ENCODE measurements at places on chromosomes 3 and 15. TPM values are rescaled to one million over a fixed set of nuclear protein-coding genes. Genes with fewer than 3 reads are reported as not detected.

The CATSPER2 gene
- 5.2 TPM for polyA plus RNA-seq

The ANKRD63 gene
- 0.32 TPM for polyA plus RNA-seq

The ROPN1B gene
- 0.76 TPM for polyA plus RNA-seq

The NSUN3 gene
- polyA plus RNA-seq, result 14.8 TPM

DNA sequence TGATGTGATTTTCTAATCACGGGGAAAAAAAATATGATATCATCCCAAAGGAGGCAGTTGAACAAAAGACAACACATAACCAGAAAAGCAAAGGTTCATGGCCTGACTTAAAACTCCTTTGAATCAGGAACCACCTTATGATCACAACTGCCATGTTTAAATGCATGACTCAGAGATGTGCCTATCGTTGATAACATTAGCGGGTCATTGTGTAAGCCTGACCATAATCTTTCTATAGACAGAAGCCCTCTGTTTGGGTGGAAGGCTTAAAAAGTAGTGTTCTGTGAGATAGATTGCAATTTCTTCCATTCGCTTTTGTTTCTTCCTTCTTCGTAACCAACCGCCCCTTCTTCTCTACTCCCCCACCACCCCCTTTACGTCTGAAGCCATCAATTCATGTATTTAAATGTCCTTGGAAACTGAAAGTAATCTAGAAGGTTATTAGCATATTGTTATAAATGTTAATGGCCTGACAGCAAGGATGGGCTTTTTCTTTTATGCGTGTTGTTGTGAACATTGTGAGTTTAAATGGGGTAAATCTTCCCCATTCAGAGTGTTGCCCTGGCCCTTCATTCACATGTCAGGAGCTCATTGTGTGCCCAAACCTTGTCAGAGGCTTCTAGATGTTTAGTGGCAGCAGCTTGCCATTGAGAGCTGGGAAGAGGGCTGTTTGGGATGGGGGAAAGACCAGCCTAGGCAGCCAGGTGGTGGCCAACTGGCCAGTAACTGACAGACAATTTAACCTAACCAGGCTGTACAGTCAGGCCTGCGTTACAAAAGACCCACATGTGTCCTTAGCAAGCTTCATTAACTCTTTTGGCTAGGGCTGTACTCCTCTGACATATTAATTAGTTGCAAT lies 64.5 kb downstream of the EPHA3 start:
- no peak for DNase-seq

DNA sequence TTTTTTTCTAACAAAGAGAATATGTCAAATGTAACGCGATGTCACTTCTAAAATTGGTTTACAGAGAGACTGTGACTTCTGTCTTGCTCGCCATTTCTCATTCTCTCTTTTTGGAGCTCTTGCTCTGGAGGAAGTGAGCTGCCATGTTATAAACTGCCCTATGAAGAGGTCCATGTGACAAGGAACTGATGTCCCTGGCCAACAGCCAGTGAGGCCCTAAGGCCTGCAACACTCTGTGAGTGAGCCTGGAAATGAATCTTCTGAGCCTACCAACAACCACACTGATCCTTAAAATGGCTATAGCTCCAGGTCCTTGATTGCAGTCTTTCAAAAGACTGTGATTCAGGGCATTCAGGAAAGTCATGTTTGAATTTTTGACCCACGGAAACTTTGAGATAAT lies 49.9 kb downstream of the NMD3 start:
- no peak for DNase-seq

GRCh38 chr3:60081381-60082095 lies 1031.7 kb upstream of the CFAP20DC start:
- DNase-seq, result no peak

- DNase-seq, result no peak
These were observed 94.6 kb downstream of the THRB start for GRCh38 chr3:24400015-24400414.

GRCh38 chr3:188567478-188568195 lies 413.7 kb downstream of the LPP start:
- DNase-seq, result no peak

GRCh38 chr3:139715166-139715565 lies 37.4 kb upstream of the NMNAT3 start:
- no peak for DNase-seq

- DNase-seq, result no peak
These were observed 296.6 kb downstream of the PLOD2 start for GRCh38 chr3:145864336-145864735.

GRCh38 chr3:19645093-19645492 lies 288.9 kb downstream of the EFHB start:
- DNase-seq, result no peak

DNA sequence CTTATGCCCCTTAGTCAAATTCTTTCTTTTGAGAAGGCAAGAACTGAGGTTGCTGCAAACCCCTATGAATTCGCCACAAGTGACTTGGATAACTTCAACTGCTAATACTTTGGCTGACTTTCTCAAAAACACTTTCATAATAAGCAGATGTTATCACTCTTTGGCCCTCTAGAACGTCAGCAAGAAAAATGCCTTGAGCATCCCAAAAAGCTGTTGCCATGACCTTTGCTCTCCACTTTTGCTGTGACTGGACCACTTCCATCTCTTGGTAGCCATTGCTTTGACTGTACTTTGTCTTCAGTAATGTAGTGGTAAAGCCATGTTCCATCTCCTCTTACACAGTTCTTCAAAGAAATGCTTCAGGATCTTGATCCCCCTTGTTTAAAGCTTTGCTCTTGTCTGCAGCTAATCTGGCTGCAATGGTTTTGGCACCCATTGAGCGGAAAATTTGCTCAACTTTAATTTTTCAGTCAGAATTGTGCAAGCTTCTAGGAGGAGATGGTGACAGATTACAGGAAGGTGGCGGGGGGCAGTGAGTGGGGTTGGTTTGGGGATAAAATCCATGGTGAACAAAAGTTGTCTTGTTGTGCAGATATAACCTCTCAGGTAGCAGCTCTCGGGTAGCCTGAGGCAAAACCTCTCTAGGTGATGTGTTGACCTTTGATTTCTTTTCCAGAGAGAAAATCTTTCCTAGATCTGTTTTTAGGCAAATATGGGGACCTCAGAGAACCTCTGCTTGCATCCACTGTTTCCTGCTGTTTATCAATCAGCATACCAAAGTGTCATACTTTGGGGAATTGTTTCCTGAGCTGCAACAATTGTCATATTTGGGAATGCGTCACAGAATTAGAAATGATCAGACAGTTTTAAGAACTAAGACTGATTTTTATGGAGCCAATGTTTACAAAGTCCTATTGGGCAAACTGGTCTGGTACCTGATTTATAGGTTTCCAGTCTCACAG lies 83.6 kb downstream of the CCR1 start:
- DNase-seq, result no peak

GRCh38 chr3:126197854-126198584 lies 17.6 kb upstream of the ALDH1L1 start:
- DNase-seq, result no peak

DNA sequence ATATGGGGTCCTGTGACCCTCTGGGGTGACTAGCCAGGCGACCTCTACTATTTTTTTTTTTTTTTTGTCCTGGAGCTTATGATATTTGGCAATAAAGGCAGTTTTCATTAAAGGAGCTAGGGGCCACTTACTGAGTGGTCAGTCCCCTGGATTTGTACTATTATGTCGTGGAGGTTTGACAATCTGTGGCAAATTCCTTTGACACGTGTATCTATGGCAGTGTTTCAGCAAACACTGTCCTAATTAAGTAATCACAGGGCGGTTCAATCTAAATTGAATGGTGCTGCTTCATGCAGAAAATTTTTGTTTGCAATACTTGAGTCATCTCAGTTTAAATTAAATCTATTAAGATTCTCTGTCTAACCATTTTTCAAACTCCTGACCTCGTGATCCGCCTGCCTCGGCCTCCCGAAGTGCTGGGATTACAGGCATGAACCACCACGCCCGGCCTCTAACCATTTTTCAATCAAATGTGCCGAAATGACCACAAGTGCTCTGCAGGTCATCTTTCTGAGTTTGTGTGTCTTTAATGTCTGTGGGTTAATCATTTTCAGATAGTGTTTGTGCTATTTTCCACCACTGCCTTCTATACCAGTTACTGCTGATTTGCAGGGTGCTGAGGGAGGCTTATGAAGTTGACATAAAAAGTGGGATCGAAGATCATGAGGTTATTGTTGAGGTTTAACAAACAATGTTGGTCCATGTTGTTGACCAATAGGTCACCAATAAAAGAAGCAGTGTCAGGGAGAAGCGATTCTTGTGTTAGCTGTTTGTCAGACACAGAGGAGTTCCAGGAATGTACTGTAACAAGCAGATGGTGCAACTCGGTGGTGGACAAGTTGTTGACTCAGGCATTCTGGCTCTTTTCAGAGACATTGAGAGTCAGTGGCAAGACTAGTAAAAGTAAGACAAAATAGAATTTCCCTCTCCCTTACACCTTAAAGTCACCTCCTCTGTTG lies 18.6 kb upstream of the SLC2A2 start:
- no peak for DNase-seq

- DNase-seq, result no peak
These were observed 6.5 kb downstream of the MPI start for GRCh38 chr15:74896316-74896715.
